ENCODE measurements at places on chromosomes 16 and 17. TPM values are rescaled to one million over a fixed set of nuclear protein-coding genes. Genes with fewer than 3 reads are reported as not detected.

The TNFRSF17 gene
- total RNA-seq, result not detected

The NDUFB10 gene
- total RNA-seq, result 141 TPM

The PSMB3 gene
- 288 TPM for total RNA-seq

The QPRT gene
- 5.4 TPM for total RNA-seq

All from activated naive CD8-positive, alpha-beta T cell treated with anti-CD3 and anti-CD28 coated beads for 36 hours (primary cell).